ENCODE measurements at places on chromosomes 4 and X.

DNA sequence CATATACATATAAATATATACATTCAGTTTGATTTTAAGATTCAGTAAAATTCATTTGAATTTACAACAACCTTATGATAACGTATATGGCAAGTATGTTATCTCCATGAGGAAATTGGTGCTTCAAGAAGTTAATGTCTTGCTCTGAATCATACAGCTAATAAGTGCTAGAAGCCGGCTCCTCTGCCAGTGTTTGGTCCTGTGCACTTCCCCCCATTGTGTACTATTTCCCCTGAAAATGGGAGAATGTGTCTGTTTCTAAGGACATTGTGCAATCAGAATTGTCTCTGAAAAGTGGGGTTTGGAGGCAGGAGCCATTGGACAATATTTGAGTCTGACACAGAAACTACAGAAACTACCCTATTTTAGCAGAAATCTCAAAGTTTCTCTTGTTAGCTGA lies 135.9 kb downstream of the CPE start:
- peaks cover 2% of the 10 kb centered on the region for H3K27me3 ChIP-seq
- H3K36me3 ChIP-seq: no peaks in the 10 kb centered on the region
- no peaks in the 10 kb centered on the region for H3K4me1 ChIP-seq
- H3K27ac ChIP-seq: no peak overlapping the region

GRCh38 chr4:108751321-108751720 lies 11.5 kb downstream of the ETNPPL start:
- H3K4me1 ChIP-seq: no peaks in the 10 kb centered on the region
- no peak overlapping the region for H3K4me3 ChIP-seq
- H3K27me3 ChIP-seq: no peaks in the 10 kb centered on the region
- DNase-seq: no peak
- no peak overlapping the region for H3K27ac ChIP-seq

GRCh38 chr4:145788755-145789154 lies 108.8 kb downstream of the C4orf51 start:
- H3K27me3 ChIP-seq: no peaks in the 10 kb centered on the region
- H3K4me1 ChIP-seq: no peaks in the 10 kb centered on the region
- H3K27ac ChIP-seq: no peak overlapping the region
- H3K36me3 ChIP-seq: no peaks in the 10 kb centered on the region
- H3K4me3 ChIP-seq: no peak overlapping the region

DNA sequence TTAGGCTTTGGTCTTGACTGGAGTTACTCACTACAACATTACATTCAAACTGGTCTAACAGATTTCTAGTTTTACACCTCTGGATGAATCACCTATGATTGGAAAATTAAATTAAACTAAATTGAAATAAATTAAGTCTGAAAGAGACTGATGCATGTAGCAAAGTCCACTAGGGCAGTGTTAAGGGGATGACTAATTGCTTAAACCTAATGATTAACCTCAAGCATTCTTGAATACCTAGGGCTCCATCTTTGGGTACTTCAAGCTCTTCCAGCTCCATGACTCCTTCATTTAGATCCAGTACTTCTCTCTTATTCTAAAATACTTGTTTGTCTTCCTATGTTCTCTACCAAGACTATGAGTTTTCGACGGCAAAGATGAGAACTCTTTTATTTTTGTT lies 86.8 kb downstream of the SH2D1A start:
- DNase-seq: no peak
- H3K36me3 ChIP-seq: no peaks in the 10 kb centered on the region
- H3K4me1 ChIP-seq: no peaks in the 10 kb centered on the region
- no peak overlapping the region for H3K4me3 ChIP-seq
- H3K27ac ChIP-seq: no peak overlapping the region

GRCh38 chrX:39149761-39150160 lies 348.5 kb downstream of the MID1IP1 start:
- no peaks in the 10 kb centered on the region for H3K27me3 ChIP-seq
- H3K4me3 ChIP-seq: no peak overlapping the region

DNA sequence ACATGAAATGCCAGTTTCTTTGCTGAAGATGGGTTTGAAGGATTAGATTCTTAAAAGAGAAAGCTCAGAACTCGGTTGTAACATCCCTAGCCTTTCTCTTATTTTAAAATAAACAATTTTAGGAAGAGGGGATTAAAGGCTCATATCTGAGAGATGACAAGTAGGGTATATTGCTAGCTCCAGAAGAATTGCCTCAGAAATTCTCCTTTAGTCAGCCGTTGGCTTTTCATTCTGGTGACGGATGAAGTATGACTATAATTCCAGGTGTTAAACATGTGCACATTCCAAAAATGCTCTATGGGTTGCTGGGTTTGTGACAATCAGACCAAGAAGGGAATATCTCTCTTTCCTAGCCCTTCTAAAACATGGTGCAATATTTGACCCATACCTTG lies 17.8 kb downstream of the DKK2 start:
- H3K27me3 ChIP-seq: no peaks in the 10 kb centered on the region
- no peaks in the 10 kb centered on the region for H3K36me3 ChIP-seq
- H3K27ac ChIP-seq: no peak overlapping the region
- H3K4me3 ChIP-seq: no peak overlapping the region

GRCh38 chr4:87069037-87069742 lies 134.4 kb downstream of the AFF1 start:
- H3K36me3 ChIP-seq: peaks cover 7% of the 10 kb centered on the region
- H3K27me3 ChIP-seq: no peaks in the 10 kb centered on the region
- DNase-seq: no peak

- no peak overlapping the region for H3K4me3 ChIP-seq
- no peak for DNase-seq
- H3K27me3 ChIP-seq: no peaks in the 10 kb centered on the region
- no peak overlapping the region for H3K27ac ChIP-seq
Measured at GRCh38 chrX:148214786-148215185, 233.6 kb downstream of the FMR1NB start.

DNA sequence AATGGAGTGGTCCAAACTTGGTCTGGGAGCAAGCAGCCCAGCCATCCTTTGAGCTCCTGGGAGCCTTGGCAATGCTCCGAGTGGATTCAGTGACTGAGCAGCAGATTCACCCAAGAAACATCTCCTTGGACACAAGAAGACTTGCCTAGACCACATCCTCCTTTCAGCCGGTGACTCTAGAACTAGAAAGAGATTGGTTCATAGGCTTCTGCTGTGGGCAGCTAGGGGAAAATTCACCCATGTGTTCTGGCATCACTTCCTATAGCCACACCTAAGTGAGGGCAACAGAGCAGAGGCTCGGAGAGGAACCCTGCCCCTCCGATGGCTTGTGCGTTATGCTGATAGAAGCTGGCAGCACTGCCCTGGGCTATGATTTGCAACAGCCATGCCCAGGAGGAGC lies 16.0 kb downstream of the ZNF275 start:
- no peak overlapping the region for H3K4me3 ChIP-seq
- no peak overlapping the region for H3K27ac ChIP-seq
- H3K27me3 ChIP-seq: no peaks in the 10 kb centered on the region
- peaks cover 37% of the 10 kb centered on the region for H3K36me3 ChIP-seq
- no peaks in the 10 kb centered on the region for H3K4me1 ChIP-seq
- DNase-seq: no peak

DNA sequence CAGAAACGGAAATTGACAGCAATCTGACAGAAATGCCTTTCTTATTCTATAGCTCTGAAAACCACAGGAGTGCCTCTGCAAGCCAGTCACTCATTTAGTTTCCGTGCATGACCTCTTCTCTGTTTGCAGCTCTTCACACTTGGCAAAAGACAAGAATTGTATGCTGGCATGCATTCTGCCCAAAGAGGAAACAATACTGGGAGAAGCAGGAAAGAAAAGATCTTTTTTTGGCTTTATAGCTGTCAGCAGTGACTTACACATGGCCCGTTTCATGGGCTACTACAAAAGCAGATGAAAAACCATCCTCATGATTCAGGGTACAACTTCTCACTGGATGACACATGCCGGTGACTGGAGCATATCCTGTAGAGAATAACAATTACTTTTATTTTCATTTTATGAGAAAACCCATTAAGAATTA lies 249.4 kb downstream of the ADAMTS3 start:
- no peak overlapping the region for H3K27ac ChIP-seq
- no peaks in the 10 kb centered on the region for H3K36me3 ChIP-seq
- no peak for DNase-seq
- no peak overlapping the region for H3K4me3 ChIP-seq
- no peaks in the 10 kb centered on the region for H3K27me3 ChIP-seq

GRCh38 chr4:139666735-139667281 lies 1.2 kb downstream of the MGST2 start:
- H3K27ac ChIP-seq: no peak overlapping the region
- H3K4me1 ChIP-seq: peaks cover 15% of the 10 kb centered on the region
- peak overlapping the region; percentile 91 for H3K4me3 ChIP-seq
- peak; percentile 80 for DNase-seq
- H3K27me3 ChIP-seq: no peaks in the 10 kb centered on the region
- no peaks in the 10 kb centered on the region for H3K36me3 ChIP-seq
